ENCODE measurements at places on chromosomes 2 and 18. TPM values are rescaled to one million over a fixed set of nuclear protein-coding genes. Genes with fewer than 3 reads are reported as not detected.

DNA sequence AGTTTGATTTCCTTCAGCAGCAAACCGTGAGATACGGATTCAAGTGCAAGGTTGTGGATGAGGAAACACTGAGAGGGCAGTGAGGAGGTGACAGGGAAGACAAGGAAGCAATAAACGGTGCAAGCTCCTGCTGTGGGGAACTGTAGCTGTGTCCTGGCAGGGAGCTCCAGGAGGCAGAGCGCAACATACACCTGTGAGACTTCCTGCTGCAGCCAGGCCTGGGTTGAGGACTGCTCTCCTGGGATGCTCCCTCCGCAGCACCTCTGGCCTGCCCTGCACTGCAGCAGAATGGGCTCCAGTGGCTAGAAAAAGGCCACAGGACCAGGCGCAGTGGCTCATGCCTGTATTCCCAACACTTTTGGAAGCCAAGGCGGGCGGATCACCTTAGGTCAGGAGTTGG, 85.5 kb downstream of the MRO start:
- no peak for DNase-seq

DNA sequence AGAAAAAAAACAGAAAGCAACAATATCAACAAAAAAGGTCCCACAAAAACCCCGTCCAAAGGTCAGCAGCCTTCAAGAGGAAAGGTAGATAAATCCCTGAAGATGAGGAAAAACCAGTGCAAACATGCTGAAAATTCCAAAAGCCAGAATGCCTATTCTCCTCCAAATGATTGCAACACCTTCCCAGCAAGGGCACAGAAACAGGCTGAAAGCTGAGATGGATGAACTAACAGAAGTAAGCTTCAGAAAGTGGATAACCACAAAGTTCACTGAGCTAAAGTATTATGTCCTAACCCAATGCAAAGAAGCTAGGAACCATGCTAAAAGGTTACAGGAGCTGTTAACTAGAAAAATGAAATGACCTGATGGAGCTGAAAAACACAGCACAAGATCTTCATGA, 226.4 kb upstream of the DSEL start:
- DNase-seq = no peak

- no peak for DNase-seq
Observed at GRCh38 chr2:233976087-233976486, 58.9 kb downstream of the TRPM8 start.

SNED1 gene
- 1.5 TPM for total RNA-seq

- no peak for DNase-seq
Observed at GRCh38 chr2:232485757-232486557, 1.7 kb downstream of the ECEL1 start.

GRCh38 chr2:17620280-17620679, 79.8 kb downstream of the VSNL1 start:
- no peak for DNase-seq

DNA sequence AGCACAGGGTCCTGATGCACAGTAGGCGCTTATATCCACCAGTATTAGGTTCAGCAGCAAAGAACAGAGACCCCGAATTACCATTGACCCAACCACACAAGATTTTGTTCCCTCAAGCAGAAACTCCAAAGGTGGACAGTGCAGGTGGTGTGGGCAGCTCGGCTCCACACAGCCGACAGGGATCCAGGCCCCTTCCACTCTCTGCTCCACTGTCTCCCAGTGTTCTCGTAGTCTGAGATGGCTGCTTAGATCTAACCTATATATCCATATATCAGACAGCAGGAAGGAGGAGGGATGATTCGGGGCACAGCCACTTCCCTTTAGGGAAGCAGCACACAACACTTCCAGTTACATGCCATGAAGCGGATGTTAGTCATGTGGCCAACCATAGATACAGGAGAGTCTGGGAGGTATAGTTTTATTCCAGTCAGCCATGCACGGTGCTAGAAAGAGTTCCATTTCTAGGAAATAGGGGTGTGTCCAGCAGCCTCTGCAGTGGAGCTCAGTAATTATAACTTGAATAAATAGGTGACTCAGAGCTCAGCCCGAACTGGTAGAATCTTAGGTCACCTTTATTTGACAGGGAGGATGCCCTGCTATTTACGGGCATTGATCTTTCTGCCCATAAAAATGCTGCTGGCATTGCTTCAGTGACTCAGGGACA, 158.9 kb downstream of the TWIST2 start:
- DNase-seq = no peak

- no peak for DNase-seq
Observed at GRCh38 chr2:81087646-81088045, 783.1 kb upstream of the LRRTM1 start.

DNA sequence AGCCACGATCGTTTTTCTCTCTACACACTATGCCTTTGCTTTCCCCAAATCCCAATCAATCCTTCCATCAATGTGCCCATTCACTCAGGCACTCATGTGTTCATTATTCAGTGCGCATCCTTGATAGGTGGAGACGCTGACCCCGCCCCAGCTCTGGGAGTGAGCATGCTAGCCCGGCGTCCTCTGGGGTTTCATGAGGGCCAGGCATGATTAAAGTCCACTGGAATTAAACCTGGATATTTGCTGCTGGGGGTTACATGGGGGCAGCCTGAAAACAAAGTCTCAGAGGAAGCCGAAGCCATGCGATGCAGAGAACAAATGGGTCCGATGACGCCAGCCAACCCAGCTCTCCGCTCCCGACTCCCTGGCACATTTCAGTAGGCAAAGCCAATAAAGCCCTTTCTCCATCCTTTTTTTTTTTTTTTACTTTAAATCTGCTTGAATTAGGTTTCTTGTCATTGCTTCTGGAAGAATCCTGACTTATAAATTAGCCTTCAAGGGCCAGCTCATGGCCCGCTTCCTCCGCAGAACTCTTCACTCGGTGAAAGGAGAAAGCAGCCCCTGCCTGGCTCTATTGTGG, 316.4 kb upstream of the ID2 start:
- no peak for DNase-seq

UBE2E3 gene
- total RNA-seq = 49.5 TPM

TUBB8B gene
- total RNA-seq = not detected

DNA sequence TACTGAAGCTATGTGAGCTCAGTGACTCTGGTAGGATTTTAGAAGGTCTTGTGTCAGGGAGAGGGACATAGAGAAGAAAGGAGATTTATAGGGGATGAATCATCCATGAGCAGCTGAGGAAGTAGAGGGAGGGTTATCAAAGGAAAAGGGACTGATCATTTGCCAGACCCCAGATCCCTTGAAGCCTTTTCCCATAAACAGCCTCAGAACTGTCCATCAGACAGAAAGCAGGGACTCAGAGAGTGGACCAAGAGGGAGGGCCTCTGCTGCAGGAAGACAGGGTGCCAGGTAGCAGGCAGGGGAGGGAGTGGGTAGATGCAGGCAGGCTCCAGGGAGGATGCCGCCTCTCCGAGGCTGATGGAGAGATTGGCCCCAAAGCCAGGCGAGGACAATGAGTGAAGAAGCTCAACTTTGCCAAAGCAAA, 133.9 kb downstream of the TNS1 start:
- DNase-seq = no peak

GRCh38 chr2:164562666-164563065, 58.6 kb downstream of the GRB14 start:
- DNase-seq = no peak

GRCh38 chr2:72278046-72278445, 130.4 kb upstream of the CYP26B1 start:
- DNase-seq = no peak

DYNAP gene
- not detected for total RNA-seq

DNA sequence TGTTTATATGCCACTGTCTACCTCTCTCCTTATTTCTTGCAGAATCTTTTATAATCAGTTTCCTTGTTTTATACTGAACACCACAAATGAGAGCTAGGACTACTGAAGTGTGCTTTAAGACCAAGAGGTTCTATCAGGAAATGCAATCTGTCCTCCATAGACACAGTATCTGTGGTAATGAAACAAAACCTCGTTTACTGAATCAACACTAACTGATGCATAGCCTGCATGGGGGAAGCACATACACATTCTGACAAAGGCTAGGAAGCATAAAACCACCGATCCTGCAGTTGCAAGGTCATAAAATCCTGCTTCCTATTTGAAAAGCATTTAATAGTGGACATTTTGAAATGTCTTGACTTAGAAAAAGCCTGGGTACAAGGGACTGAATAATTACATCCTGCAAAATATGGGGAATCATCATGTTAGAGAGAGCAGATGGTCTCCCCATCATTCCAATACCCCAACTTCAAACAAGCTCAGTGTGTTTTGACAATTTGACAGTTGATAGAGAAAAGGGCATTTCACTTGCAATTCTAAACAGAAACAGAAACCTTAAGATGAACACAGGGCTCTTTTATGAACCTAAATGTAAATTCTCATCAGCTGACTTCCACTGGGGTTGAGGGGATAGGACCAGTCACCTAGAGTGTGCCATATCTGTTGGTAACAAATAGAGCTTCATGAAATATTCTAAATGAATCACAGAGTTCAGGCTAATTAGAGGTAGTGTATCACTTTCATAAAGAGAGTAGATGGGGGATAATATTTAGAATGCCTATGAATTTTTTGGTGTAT, 1845.6 kb upstream of the PIK3C3 start:
- no peak for DNase-seq

SERPINB2 gene
- total RNA-seq = not detected

DNA sequence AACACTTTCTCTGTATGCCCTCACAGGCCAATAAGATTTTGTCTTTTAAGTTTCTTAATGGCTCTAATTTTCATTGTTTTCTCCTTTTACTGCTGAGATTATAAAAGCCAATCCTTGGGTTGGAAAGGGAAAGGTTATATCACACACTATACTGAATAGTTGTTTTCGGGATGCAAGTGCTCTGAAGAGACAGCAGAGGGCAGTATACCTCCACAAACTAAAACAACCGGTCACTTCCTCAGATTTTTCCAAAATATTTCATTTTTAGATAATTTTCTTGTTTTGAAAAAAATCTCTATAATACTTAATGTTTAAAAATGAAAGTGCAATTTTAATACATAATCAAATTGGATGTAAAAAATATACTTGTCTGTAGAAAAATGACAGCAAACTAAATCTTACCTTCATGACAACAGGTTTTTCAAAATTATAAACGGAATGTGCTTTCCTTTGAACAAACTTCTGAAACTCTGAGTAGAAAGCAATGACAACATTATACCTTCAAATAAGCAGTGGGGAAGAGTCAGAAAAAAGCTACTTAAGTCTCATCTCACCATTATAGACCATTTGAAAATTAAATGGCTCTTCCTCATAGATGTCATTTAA, 82.7 kb downstream of the ORC4 start:
- DNase-seq = no peak

DNA sequence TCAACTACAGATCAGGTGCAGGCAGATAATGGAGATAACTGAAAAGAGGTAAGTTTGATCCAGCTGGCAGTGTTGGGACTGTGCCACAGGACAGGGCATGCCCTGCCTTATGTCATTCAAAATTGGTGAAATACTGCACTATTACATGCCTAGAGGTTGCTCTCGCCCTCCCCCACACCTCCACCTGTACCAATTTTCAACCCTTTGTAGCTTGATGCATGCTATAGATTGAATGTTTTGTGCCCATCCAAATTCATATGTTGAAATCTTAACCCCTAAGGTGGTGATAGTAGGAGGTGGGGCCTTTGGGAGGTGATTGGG, 72.1 kb upstream of the LYPD6B start:
- DNase-seq = no peak

COQ10B gene
- total RNA-seq = 20.8 TPM

- DNase-seq = peak; percentile 21
Observed at GRCh38 chr2:36770542-36771287, 74.2 kb downstream of the VIT start.

DNA sequence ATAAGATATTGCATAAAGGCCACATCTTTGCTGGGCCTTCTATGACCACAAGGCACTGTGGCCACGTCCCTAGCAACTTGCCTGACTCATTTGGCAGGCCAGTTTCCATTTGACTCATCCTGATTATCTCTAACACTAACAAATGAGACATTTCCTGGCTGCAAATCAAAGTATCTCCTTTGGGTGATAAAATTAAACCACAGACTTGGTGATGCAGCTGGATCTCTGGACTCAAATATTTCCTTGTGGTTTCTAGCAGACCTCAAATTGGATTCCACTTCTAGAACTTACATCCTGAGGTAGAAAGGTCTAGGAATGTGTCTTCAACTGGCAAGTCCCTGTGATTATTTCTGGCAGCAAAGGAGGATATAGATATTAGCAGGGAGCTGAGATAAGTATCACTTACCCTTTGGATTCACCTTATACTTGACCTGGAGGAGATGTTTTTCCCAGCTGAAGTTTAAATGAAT, 167.9 kb upstream of the NXPH2 start:
- DNase-seq = no peak

DNA sequence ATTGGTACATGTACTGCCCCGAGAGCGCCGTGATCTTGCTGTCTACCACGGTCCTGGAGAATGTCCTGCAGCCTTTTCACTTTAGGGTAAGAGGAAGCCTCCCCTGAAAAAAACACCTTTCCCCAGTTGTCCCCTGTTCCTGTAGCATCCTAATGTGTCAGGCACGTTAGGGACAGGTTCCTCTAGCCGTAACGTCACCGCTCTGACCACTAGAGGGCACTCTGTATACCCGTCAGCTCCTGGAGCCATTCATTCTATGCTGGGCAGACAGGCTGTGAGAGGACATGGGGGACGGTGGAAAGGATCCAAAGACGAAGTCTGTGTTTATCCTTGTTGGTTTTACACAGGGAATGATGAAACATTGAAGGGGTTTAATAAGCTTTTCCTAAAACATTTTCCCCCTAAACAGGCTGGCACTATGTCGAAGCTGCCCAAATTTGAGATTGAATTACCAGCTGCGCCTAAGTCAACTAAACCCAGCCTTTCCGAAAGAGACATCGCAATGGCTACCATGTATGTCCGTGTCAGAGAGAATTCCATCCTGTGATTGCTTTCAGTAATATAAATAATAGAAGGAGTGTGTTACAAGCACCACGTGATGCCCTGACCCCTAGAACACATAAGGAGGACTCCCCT, 12.7 kb downstream of the RMC1 start:
- DNase-seq = peak; percentile 69

DNA sequence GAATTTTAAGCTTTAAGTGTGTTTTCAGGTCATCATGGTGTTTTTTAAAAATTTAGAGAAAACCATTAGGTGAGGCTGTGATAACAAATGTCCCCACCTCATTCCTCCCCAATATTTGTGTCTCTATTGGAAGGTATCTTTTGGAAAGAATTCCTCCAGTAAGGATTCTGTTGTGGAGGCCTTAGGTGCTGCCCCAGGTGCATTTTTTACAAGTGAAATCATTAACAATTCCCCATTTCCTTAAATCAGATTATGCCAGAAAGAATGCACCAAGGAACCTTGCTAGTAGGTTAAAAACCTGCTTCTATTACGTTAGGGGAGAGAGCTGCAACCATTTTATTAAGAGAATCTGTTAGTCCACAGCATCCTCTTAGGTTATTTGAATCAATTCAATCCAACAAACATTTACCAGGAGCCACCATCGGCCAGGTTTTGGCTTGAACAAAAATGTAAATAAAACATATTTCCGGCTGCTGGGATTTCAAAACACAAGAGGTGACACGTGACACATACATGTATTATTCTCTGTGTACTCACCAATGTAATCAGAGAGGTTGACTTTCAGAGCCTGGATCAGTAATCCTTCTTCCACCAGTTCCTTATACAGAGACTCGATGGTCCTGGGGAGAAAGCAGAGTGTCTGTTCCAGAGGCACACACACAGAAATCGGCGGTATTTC, 112.5 kb upstream of the ASB18 start:
- no peak for DNase-seq

FAM237A gene
- not detected for total RNA-seq
